ENCODE measurements at places on chromosomes 2 and 18.

GRCh38 chr2:20745924-20746555, 76.9 kb downstream of the LDAH start:
- no peak for DNase-seq

DNA sequence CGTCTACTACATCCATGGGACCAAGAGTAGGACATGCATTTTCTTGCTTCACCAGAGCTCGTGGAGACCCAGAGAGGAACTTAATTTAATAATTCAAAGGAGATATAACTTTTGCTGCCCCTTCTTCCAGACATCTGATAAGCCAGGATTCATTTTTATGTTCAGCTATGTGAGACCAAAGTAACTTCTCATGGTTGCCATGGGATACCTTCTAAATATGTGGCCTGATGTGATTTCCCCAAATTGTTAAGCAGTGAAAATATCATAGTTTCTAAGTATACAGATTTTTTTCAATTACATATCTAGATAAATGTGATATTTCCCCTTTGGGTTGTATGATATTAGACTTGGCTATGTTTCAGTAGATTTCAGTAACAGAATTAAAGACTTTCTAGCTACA, 185.5 kb upstream of the FN1 start:
- DNase-seq = no peak

GRCh38 chr2:30645081-30645744, 162.0 kb downstream of the CAPN13 start:
- no peak for DNase-seq

DNA sequence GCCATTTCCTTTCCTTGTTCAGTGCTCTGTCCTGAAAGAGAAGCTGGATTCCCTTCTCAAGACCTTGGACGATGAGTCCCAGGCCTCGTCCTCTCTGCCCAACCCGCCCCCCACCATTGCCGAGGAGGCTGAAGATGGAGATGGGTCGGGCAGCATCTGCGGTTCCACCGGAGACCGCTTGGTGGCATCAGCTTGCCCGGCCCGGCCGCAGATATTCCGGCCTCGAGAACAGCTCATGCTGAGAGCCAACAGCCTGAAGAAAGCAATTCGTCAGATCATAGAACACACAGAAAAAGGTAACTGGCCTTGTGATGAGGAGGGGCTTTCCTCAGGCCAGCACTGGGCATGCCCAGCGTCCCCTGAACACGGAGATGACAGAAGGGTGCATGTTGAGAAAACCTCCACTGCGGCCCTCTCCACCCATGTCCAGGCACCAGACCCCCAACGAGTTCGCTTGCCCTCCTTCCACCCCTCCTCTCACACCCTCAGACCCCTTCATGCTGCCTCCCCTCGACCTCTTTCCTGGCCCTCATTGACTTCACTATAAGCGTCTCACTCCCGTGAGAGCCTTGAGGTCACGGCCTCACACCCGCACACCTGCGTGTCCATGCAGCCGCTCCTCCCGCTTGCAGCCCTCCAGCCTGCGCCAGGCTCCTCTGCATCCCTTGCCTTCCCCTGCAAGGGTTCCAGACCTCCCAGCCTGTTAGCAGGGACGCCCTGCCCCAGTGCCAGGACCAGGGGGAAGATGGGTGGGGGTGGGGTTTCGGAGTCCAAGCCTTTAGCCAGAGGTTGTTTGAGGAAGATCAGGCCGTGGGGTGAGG, 95.0 kb downstream of the DGKD start:
- DNase-seq = no peak

DNA sequence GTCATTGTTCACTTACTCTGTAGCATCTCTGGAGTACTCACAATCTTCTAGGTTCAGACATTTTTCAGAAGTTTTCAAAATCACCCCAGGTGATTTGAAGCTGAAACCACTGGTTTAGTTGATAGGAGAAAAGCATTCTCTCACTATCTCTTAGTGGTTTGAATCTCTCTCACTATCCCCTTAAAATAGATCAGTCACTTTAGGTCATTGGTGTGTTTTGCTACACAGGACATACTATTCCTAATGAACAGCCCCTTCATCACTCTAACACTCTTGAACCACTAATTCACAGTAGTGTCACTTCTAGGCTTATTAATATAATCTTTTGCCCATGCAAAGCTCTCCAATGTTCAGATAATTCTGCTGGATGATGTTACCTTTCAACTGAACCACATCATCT, 34.5 kb downstream of the LYPD6 start:
- DNase-seq = no peak

GRCh38 chr2:215903203-215903602, 110.1 kb downstream of the MREG start:
- no peak for DNase-seq

DNA sequence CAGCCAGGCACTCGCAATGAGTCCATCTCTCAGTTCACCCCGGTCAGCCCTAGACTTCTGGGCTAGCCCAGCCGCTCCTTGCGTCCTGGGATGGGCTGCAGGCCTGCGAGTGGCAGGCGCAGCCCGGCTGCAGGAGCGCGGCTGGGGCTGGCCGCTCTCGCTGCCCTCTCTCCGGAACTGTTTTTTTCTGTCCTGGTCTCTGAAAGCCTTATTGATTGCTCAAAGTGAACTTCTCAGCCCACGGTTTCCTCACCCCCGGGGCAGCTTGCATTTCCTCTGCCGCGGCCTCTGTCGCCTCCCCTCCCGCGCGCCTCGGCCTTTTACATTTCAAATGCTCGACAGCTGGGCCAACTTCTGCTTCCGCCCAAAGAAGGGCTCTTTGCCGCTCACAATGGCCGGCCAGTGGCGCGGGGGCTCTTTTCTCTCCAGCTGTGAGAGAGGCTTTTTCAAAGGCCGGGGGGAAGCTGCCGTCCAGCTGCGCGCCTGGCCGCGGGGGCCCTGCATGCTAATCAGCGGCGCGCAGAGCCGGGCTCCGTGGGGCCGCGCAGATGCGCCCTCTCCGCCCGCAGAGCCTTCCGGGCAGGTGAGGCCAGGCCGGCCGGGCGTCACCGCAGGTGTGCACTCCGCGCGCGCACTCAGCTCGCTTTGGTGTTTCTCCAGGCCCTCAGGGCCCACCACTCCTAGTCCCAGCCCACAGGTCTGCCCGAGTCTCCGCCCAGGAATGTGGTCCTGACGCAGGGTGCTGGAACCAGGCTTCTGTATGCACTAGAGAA, 513.8 kb downstream of the RNF144A start:
- no peak for DNase-seq

GRCh38 chr18:79556829-79557585, 122.6 kb upstream of the CTDP1 start:
- DNase-seq = no peak

GRCh38 chr2:65360441-65360840, 72.0 kb downstream of the SPRED2 start:
- DNase-seq = no peak

GRCh38 chr2:127161176-127162136, 54.5 kb upstream of the BIN1 start:
- no peak for DNase-seq

GRCh38 chr2:33144243-33144642, 197.5 kb downstream of the LTBP1 start:
- DNase-seq = no peak

GRCh38 chr2:159501743-159502142, 114.6 kb downstream of the BAZ2B start:
- no peak for DNase-seq

DNA sequence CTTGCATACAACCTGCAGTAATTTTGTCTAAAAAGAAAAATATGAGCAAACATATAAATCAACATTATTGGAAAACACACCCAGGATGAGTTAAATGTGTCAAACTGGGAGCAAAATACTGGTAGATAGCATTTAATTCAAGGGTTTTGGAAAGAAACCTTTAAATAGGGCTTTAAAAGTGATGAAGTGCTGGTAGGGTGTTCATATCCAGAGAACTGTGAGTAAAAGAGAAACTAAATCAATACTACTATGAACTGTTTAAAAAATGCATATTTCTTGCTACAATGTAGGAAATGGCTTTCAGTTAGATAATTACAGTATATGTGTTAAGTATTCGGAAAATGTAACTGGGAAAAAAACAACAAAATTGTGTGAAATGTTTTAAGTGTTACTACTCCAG, 117.8 kb downstream of the ATAD2B start:
- no peak for DNase-seq

GRCh38 chr2:143361346-143361745, 232.1 kb downstream of the ARHGAP15 start:
- DNase-seq = no peak

DNA sequence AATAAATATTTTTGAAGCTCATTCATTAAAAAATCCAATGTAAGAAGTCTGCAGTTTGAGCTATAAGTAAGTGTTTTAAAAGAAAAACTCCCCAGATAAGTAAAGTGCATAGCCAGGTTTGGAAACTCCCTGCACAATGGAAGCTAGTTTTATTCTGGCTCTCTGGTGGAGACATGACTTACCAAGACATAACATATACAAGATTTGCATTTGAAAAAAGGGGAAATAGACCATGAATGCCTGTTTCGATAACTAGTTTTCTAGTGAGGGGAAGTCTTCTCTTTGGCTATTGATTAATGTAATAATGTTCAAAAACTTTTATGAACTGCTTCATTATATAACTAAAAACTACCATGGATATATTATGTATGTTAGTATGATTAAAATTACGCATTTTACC, 435.2 kb downstream of the ARHGAP15 start:
- DNase-seq = no peak

DNA sequence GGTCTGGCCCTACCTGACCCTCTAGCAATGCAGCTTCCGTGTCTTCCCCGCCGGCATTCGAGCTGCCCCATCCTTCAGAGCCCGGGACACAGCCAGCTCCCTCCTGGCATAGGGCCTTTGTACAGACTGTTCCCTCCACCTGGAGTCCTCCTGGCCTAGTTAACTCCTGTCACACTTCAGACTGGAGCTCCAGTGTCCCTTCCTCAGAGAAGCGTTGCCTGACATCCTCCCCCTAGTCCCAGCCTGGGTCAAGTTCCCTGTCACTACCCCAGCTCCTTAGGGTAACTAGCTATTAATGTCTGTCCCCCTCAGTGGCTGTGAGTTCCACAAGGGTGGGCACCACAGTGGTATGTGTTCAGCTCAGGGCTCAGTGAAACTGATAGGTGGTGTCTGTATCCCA, 45.5 kb upstream of the LOXHD1 start:
- DNase-seq = no peak

GRCh38 chr2:30666266-30666874, 140.9 kb downstream of the CAPN13 start:
- no peak for DNase-seq

DNA sequence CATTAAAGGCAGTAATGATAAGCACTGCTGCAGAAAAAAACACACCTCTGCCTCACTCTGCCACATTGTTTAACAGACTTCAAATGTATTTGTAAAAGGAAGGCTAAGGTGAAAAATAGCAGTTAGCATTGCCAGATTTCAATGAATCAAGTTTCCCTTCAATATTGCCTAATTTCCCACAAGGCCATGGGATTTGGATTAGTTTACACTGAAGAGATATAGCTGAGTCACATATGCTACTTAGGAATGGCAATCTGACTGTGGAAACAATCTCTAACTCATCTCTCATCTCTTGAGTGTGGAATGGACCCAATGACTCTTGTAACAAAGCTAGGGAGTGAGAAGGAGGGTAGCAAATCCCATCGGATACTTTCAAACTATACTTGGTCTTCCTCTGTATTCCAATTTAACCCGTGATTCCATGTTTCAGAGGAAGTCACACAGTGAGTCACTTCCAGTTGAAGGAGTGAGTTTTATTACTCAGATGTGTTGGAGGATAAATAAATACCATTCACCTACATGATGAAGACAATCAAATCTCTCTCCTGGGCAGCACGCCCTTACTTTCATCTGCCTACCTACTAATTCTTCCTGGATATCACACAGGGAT, 5.1 kb downstream of the B4GALT6 start:
- no peak for DNase-seq

DNA sequence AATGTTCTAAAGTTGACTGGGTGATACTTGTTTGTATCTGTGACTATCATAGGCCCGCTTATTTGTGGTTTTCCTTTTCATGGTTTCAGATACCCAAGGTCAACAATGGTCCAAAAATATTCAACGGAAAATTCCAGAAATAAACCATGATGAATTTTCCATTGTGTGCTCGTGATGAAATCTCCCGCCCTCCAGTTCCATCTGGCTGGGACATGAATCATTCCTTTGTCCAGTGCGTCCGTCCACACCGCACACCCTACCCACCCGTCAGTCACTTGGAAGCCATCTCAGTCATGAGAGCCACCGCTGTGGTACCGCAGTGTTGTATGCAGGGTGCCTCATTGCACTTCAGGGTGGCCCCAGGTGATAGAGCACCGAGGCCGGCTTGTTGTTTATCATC, 268.2 kb upstream of the PXDN start:
- DNase-seq = no peak

GRCh38 chr2:129812071-129812470, 167.4 kb upstream of the RAB6C start:
- DNase-seq = no peak

GRCh38 chr2:114127372-114127771, 237.5 kb downstream of the ACTR3 start:
- no peak for DNase-seq
